Activated T-cell treated with anti-CD3 and anti-CD28 coated beads, Interleukin-2, amount 50 U/mL, for 48 hours (primary cell): ENCODE measurements at places on chromosomes 2 and 18.

- no peak for DNase-seq
Measured at GRCh38 chr18:63109802-63110201, 209.8 kb downstream of the BCL2 start.

- DNase-seq = no peak
Measured at GRCh38 chr2:85743304-85743978, 10.3 kb upstream of the ATOH8 start.

DNA sequence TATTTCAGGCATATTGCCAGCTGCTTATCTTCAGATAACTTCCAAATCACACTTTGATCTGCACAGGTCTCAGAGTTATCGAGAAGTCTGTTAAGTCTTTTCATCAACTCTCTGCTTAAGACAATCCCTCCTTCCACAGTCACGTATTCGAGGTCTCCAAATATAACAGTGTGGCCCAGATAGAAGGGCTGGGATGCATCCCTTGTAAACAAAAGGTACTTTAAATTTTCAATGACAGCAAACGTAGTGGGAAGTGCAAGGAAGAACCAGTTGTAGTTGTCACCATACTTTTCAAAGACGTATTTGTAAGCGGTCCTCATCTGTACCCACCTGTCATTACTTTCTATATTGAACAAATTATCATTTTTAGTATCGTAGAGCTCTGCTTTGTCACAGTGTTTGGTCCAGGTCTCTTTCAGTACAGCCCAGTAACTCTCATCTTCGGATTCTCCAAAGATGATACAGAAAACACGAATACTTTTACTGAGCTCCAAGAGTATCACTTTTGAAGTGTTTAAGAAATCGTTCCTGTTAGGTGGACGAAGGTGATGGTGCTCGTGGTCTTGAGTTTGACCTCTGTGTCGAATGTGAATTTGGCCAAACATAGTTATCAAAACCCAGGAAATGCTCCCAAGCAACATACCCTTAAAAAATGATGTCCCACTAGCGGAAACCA lies 445 bp downstream of the C1GALT1C1L start:
- DNase-seq = no peak

DNA sequence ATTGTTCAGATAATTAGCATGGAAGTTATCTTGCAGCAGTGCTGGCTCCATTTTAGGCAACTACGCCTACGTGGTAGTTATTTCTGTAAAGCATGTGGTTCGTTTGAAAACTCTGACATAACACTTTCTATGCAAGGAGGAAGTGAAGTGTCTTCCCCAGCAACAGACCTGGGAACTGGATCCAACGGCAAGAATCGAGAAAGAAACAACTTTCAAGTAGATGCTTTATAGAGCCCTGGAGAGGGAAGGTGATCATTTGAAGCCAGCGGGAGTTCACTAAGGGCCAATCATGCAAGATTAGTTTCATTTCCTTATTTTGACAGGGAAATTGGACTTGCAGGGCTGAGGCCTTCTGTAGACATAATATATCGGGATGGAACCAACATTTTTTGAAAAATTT lies 218.3 kb downstream of the ACKR3 start:
- DNase-seq = no peak

GRCh38 chr2:83561592-83561991 lies 897.5 kb downstream of the SUCLG1 start:
- DNase-seq = no peak

DNA sequence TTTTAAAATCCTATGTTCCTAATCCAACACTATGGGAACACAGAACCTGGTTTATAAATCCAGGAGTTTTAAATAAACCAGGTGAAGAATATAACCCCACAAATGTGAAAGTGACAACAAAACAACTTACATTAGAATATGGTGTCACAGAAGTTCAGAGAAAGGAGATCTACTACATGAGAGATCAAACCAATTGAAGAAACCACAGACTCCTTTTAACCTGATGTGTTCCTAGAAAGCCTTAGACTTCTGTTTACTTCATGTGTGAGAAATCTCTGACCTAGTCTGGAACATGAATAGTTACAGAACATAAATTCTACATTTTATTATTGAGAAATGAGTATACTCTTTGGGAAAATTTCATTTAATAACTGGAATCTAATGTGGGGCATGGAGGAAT lies 165.3 kb downstream of the FTCDNL1 start:
- no peak for DNase-seq

- no peak for DNase-seq
Measured at GRCh38 chr18:8778824-8779223, 73.5 kb downstream of the MTCL1 start.

- DNase-seq = no peak
Measured at GRCh38 chr2:105919826-105920225, 175.1 kb downstream of the NCK2 start.

DNA sequence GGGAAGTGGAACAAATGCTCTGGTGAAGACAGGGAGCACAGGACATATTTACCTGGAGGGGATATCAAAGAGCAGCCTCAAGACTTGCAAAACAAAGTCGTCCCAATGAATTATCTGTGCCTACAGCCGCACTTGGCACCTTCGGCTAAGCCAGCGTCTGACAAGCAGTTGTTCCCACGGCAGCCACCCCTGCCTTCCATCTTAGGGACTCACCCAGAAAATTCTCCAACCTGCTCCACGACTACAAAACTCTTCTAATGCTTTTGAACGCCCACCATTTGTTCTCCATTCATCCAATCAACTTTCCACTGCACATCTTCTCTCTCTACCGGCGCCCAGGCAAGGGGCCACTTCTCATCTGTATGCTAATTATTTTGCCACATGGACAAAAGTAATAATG lies 7.0 kb downstream of the MYT1L start:
- no peak for DNase-seq

DNA sequence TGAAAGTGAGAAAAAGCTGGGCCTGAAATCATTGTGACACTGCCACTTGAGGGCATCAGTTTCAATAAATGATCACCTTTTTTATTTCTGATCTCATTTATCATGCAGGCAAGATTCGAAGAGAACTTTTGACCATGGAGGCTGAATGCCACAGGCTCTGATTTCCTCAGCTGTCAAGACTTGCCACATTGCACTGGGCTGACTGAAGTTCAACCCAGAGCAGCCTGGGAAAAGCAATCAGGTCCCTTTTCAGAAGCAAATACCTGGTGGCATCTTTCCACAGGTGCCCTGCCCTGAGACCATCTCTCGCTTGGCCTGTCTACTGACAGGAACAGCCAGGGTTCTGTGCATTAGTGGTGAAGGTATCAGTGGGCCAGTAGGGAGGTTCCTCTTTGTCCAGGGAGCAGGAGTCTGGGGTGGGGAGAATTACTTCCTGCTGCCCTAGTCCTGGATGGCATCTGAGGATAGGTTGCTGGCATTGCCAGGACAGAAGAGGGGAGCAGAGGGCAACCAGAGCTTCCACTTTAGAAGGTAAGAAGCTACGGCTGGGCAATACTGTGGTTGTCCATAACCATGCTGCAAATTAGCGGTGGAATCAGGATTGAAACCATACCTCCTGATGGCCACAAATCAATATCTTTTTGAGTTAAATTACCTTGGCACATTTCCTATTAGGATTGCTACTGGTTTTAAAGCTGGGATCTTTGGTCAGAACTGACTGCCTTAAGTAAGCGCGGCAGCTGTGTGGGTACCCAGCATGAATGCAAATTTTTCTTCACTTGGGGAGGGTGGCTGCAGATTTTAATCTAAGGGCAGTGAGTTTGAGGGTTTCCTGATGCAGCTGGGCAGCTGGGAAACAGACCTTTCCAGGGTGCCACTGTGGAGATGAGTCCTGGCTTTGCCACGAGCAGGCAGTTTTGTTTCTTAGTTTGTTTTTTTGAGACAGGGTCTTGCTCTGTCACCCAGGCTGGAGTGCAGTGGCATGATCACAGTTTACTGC lies 394.5 kb downstream of the ALK start:
- DNase-seq = no peak

- no peak for DNase-seq
Measured at GRCh38 chr18:9834551-9834950, 51.2 kb upstream of the TXNDC2 start.

DNA sequence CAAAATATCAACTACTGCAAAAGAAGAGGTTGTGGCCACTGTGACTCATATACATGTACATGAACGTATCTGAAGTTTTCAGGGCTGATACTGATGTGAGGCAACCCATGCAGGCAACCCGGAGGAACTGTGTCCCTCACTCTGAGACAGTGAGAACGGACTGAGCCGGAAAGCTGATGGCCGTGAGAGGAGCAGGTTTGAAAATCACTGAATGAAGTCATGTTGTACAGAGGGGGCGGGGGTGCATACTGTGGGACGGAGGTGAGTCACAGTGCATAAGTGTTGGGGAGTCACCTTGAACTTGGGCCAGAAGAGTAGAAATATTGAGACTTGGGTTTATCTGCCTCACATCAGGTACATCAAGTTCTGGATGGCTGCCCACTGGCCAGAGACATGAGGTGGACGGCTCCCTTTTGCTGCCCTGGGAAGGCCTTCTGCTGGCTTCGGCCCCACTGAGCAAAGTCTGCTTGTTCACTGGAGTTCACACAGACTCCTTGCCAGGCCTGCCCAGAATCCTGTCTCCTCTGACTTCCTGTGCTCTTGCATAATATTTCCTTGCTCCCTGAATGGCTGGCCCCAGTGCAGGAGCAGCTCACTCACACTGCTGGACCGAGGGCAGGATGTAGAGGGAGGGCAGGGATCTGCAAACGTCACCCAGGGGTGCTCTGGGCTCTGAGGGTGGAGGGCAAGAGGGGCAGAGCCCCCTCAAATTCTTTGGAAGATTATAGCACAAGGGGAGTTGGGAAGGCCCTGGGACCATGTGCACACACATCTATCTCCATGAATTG lies 18.1 kb downstream of the EPAS1 start:
- DNase-seq = peak; percentile 43

- DNase-seq = no peak
Measured at GRCh38 chr2:76731157-76731556, 791.0 kb downstream of the LRRTM4 start.

- DNase-seq = no peak
Measured at GRCh38 chr18:63257453-63257852, 62.1 kb downstream of the BCL2 start.

DNA sequence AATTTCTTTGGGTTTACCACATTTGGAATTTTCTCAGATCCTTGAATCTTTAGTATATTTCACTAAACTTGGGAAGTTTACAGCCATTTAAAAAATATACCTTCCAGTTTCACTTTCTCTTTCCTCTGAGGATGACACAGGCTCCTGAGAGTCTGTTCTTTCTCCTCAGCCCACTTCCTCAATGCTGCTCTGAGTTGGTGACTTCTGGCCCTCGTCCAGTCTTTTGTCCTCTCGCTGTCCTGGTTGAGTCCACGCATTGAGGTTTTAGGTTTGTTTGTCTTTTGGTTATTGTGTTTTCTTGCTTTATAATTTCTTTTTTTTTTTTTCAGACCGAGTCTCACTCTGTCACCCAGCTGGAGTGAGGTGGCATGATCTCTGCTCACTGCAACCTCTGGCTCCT lies 40.7 kb upstream of the GALR1 start:
- DNase-seq = peak; percentile 29

DNA sequence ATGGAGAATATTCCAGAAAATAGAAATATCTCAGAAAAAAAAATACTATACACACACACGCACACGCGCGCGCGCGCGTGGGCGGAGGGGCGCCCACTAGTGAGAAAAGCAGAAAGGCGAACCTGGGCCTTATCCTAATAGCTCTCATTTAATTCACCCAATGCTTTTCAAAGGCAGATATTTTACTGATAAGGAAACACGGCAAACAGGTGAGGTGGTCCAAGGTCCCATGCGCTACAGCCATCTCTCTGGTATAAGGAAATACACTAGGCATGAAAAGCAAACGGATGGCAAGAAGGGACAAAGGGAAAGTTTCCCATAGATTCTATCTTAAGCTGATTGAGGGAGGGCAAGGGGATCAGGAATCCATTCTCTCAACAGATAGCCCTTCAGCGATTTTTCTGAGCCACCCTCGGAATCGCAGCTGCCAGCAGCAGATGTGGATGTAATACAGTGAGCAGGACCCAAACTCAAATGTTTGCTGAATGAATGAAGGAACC lies 136.7 kb downstream of the TMEM247 start:
- no peak for DNase-seq

DNA sequence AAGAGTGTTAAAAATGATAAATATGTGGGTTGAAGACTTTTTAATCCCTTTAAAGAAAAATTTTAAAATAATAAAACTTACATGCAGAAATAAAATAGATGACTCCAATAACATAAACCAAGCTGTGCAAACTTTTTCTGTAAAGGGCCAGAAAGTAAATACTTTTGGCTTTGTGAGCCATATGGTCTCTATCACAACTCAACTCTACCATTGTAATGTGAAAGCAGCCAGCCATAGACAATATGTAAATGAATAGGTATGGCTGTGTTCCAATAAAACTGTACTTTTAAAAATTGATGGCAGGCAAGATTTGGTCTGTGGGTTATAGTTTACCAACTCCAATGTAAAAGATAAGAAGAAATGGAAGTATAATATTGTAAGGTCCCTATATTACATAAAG lies 45.2 kb downstream of the SNED1 start:
- no peak for DNase-seq

- no peak for DNase-seq
Measured at GRCh38 chr18:34729264-34729663, 19.2 kb downstream of the DTNA start.

- DNase-seq = no peak
Measured at GRCh38 chr2:7971841-7972240, 710.0 kb upstream of the ID2 start.

DNA sequence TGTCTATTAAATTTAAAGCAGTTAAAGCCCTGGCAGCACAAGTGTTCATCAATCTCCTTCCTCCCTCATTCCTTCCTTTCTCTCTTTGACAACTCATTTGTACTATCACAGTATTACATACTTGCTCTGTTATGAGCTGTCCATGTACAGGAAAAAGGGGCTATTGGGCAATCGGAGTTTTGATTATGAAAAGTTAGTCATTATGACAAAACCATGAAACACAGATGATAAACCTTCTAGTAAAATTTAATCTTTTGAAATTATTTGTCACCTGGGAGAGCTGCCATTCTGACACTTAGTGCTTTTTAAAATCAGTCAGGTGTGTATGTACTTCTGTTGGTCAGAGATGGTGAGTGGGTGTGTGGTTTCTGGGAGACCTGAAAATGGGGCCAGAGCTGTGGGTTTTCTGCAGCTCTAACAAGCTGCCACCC lies 39.4 kb downstream of the MAP4K4 start:
- peak; percentile 70 for DNase-seq

GRCh38 chr2:215671244-215671643 lies 235.4 kb upstream of the FN1 start:
- DNase-seq = no peak

DNA sequence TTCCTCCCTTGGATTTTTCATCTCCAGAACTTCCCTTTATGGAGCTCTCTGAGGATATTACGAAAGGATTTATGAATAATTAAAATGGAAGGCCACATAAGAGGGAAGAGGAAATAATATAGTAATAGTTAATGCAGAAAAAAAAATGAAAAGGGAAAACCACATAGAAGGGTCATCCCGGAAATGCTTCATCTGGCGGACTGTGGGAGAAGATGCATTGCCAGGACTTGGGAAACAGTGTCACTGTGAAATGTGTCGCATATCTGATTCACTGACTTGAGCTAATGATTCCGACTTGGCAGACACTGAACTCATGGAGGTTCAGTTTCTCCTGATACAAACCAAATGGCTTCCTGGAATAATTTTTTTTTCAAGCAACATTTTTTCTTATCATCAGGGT lies 129.9 kb upstream of the RMP24 start:
- DNase-seq = no peak

- no peak for DNase-seq
Measured at GRCh38 chr2:84556190-84556589, 39.9 kb downstream of the DNAH6 start.
